Stimulated activated CD8-positive, alpha-beta memory T cell treated with anti-CD3 and anti-CD28 coated beads, Interleukin-7, amount 100 ng/mL, for 1 hour (primary cell): ENCODE measurements at places on chromosomes 3 and 15.

DNA sequence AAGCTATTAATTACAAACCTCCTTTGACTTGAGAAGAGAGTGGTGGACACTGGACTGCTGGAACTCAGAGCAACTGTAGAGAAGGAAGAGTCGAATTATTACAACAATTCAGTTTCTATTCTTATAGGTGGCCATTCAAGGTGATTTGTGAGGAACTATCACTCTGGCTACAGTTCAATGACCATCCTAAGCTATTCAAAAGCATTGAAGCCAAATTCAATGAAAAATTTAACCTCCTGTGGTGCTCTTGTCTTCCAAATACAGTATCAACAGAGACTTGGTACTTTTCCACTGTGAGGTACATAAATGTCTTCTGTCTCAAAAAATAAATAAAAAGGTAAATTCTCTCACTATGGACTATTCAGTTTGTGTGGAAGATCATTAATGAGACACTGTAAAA lies 513.3 kb upstream of the SEMA6D start:
- no peak for DNase-seq

DNA sequence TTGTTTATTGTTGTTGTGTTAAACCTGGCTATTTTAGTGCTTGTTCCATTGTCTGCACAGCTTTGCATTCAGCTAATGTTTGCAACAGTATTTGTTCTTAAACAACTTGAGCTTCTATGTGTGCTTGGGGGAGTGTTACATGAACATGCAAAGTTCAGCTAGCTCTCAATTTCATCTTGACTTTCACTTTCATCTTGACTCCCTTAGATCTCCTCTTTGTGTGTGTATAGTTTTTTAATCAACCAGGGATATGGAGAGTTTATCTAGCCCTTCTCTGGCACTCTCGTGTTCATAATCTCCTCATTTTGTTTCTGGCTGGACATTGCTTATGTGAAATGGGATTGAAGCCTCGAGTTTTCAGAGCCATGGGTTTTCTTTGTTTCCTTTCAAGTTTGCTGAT lies 212.4 kb upstream of the ZBTB20 start:
- DNase-seq: no peak

DNA sequence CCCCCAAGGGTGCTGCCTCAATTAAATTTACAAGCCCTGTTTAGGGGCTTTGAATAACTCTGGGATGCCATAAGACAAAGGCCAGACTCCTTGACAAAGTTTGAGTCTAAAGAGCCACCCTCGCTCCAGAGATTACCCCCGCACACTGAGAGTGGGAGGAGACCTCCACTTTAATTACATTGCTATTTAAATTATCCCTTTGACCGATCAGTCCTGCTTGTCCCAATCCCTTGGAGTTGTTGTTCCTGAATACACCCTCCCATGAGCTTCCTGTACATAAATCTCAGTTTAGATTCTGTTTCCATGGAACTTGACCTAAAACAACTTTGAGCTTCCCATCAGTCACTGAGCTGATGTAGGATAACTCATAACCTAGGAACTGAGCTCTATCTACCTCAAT lies 596.3 kb downstream of the PYDC2 start:
- no peak for DNase-seq

GRCh38 chr3:12629560-12629959 lies 34.4 kb downstream of the RAF1 start:
- no peak for DNase-seq

DNA sequence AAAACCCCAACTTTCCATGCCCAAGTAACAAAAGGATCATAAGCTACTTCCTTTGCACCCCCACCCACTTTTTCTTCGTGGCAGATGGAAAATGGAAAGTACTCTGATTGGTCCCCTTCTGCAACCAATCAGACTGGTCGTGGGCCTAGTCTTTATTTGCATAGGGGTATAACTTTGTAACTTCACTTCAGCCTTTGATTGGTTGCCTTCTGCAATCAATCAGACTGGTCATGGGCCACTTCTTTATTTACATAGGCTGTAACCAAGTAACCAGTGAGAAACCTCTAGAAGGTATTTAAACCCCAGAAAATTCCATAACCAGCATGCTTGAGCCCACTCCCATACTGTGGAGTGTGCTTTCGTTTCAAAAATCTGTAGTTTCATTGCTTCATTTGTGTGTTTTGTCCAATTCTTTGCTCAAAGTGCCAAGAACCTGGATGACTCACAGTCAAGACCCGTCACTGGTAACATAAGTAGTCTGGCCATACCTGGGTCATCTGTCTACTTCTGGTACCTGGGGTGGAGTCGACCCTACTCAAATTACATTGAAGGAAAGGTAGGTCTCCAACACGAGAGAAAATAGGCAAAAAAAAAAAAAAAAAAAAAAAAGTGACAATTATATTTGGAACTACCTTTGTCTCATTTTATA lies 41.9 kb downstream of the CMTM8 start:
- no peak for DNase-seq

DNA sequence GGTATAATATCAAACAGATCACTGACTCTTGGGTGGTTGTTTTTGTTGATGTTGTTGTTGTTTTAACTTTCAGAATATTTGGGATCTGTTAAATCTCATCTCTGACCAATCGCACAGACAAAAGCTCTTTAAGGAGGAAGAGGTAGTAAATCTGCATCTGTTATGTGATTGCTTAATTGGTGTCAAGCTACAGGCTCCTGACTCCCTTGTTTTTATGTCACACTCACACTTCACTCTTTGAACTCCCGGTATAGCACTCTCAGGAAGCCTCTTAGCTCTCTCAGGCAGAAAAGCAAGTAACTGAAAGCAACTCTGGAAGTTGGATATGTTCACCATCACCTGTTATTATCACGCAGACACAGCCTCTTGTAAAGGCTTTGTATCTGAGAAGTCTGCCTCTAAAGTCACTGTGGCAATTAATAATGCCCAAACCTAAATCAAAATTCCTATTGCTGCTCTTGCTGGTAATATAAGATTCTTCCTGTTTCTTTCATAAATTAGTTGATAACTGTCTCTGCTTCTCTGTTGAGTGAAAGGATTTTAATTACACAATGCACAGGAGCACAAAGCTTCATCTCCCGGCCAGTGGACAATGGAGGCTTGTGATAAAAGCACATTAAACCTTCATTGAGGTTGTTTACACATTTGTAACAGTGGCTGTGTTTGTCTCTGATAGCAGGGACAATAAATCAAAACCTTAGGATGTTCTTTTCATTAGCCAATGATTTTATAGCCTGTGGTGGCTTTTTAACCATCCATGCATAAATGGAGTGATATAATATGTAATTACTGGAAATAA lies 576.7 kb downstream of the MFSD1 start:
- DNase-seq: no peak

- DNase-seq: no peak
Measured at GRCh38 chr15:58566029-58566428, 134.2 kb downstream of the LIPC start.
